Dermis blood vessel endothelial cell (primary cell): ENCODE measurements at places on chromosomes 2 and 18. TPM values are rescaled to one million over a fixed set of nuclear protein-coding genes. Genes with fewer than 3 reads are reported as not detected.
A peak's percentile ranks its signal among the peaks of the same experiment; 100 is the strongest.

- no peak for DNase-seq
These were observed 2.6 kb downstream of the NLRC4 start for GRCh38 chr2:32262105-32262504.

- DNase-seq, result peak; percentile 35
These were observed 79.6 kb downstream of the STPG4 start for GRCh38 chr2:47075361-47076125.

DNA sequence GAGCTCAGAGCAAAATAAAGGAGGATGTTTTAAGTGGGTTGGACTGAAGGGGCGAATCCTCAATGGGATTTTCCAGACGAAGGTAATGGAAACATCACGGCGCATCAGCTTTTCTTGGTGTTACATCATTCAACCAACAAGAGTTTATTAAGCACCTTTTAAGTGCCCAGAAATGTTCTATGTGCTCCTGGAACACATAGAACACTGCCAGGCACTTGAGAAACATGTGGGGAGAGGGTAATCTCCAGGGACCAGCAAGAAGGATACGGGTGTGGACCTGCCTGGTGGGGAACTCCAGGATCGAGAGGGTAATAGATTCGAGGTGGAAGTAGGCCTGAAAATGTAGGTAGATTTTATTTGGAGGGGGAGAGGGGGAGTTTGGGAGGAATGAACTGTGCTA, 168.6 kb downstream of the PRKCE start:
- DNase-seq, result no peak

The GTF3C2 gene
- total RNA-seq, result 26.7 and 37.4 TPM in 2 replicates

The EGR4 gene
- not detected in 2 replicates for total RNA-seq
